ENCODE measurements at places on chromosomes 12 and 14.

GRCh38 chr14:30227436-30227835 lies 299.8 kb upstream of the PRKD1 start:
- no peak for DNase-seq

GRCh38 chr12:29655861-29656260 lies 127.9 kb downstream of the TMTC1 start:
- no peak for DNase-seq

DNA sequence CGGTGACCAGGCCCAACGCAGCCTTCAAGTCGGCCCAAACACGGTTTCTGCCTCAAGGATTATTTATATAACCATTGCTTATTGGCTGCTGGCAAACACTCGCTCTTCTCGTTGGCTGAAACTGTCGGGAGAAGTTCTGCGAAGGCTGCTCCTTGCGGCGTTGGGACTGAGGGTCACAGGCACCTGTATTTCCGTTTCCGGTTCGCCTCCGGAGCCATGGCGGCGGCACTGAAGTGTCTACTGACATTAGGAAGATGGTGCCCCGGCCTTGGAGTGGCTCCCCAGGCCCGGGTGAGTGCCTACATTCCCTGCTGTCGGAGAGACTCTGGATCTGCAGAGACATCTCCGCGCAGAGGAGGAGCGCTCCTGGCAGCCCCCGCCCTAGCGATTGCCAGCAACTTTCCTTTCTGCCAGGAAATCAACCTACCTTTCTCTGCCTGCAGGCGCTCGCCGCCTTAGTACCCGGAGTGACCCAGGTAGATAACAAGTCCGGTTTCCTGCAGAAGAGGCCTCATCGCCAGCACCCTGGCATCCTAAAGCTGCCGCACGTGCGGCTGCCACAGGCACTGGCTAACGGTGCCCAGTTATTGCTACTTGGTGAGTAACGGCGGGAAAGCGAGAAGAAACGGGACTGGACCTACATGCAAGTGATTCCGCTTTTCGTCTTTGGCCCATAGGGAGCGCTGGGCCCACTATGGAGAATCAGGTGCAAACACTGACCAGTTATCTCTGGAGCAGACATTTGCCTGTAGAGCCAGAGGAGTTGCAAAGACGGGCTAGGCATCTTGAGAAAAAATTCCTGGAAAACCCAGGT lies at the start of gene METTL17:
TSS of gene METTL17 (plus strand) at position 194 of the 814 bp plus-strand sequence. CDS start at position 217, 23 bp downstream.
- DNase-seq, result peak; percentile 93

DNA sequence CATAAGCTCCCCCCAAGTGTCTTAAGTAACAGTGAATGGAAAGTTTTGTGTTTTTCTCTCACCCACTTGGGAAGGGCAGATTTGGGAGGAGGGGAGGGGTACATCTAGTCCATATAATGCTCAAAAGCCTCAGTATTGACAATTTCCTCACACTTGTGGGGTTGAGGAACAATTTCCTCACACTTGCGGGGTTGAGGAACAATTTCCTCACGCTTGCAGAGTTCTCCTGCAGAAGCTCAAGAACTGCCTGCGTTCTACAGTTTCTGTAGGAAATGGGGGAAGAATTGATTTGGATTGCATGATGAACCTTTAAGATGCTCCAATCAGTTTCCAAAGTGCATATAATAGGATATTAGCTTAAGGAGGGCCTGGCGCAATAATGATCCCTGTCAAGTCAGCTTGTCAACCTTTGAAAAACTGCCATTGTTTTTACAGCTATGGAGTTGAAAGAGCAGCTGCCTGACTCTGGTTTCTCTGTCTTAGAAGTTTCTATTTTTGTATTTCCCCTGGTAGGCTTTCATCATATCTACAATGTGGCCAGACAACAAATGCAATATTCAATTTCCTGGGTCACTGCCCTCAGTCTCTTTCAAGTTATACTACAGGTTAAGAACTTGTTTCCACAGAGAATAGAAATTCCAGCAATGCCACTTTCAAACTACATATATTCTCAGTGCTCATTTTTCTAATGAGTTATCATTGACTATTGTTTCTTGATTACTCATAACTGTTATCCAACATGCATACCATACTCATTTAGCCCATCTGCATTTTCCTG lies 66.5 kb downstream of the PLEKHG7 start:
- DNase-seq, result peak; percentile 31

DNA sequence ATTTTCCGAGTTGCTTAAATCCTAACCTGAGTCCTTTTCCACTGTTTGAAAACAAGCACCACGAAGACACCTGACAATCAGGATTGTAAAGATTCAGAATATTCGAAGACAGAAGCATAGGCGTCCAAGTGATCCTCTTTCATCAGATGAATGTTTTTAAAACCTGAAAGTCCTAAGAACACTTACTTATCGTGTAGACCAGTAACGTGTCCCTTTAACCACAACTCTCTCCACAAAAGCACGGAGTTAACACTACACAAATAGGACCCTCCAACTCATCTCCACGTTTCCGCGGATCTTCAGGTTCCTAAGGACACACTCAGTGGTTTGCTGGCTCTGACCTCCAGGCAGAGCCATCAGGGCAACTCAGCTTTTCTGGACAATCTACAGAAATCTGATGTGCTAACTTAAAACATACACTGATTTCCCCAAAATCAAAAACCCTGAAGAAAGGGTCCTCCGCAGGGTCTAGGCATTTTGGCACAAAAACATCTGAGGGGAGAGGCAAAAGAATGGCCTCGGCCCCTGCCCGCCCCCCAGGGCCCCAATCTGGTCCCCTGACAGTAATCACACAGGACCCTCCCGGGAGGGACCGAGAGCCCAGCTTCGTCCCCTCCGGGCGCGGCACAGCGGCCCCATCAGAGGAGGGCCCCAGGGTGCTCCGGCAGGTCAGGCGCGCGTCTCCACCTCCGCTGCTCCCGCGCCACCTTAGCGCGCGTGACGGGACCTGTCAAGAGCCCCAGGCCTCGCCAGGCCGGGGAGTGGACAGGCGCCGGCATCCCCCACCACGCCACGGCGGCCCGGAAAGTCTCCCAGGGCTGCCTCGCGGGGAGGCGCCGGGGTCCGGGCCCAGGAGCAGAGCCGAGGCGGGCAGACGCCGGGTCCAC lies 925 bp downstream of the DICER1 start:
- peak; percentile 18 for DNase-seq

DNA sequence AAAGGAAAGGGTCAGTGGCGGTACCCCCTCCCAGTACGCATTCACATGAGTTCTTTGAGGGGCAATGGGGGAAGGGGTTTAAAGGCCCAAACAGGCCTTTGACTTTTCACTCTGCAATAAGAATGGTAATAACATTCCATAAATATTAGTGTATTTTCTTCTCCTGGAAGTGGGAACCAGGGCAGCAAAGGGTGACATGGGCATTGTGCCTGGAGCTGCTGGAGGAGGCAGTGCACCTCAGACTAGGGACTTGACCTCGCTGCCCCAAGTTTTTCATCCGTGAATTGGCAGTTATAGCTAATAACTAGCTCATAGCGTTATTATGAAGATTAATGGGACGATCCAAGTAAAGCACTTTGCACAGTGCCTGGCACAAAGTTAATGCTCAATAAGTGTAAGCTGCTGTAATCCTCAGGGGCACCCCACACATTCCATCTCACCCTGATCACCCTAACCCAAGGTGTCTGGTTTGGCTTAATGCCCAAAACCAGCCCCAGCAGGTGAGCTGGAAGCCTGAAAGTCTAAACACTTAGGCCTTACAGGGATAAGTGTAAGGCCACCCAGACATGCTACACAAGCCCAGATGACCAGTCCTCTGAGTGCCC lies 2.8 kb upstream of the KCNH3 start:
- DNase-seq, result no peak

DNA sequence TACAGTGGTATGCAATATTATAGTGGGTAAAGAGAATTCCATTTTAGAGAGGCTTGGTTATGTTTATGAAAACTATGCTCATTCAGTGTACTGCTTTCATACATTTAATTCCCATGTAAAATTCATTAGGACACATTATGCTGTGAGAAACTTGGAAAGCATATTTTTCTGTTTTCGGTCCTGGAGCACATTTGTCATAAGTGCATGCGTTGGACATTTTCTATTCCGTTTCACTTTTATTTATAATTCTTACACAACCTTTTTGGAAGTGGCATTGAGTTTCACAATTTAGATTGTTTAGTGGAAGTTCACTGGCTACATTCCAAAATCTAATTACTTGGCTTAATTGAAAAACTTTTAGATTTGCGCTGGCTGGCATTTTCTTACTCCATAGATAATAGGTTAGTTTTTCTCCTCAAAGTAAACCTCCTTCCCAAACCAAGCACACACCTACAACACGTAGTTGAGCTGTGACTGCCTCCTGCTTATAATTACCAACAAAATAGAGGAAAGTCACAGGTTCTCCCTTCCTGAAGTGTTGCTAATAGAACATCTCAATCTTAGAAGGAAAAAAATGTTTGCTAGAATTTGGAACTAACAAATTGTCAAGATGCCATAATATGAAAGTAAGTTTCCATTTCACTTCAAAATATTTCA lies 938.5 kb downstream of the TRHDE start:
- no peak for DNase-seq

- DNase-seq, result peak; percentile 6
Measured at GRCh38 chr14:76705214-76705613, 56.1 kb upstream of the VASH1 start.

DNA sequence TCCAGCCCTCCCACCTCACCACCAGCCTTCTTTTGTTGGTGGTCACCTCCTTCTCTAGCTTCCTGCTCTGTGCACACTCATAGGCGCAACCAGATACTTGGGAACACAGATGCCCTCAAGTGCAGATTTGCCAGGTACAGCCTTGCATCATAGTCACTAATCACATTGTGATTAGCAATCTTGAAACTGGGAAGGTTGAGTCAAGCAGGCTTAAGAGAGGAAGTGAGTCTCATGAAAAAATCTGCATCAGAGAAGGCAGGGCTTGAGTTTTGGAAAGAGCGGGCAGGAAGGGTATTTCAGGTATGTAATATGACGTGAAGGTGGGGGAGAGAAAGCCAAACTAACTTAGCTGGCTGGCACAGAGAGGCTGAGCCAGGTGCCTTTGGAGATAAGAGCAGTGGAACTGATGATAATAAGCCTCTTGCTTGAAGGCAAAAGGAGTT lies 2.7 kb upstream of the RABGGTA start:
- peak; percentile 100 for DNase-seq

GRCh38 chr12:106317406-106318082 lies 15.0 kb downstream of the TCP11L2 start:
- peak; percentile 49 for DNase-seq

DNA sequence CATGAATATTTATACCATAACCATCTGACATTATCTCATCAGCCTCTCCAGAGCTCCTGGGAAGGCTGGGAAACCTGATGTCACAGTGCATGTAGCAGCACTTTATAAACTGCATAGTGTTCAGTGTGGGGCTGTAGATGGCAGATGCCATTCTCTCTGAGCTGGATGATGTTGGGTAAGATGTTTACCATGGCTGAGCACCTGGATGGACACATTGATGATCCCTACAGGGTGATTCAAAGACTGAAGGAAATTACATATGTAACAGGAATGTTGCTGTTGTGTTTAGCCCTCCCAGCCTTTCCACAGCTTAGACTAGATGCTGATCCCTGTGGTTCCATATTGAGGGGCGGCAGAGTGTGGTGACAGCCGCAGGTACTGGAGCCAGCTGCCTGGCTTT lies 37.4 kb downstream of the IFT43 start:
- peak; percentile 87 for DNase-seq

GRCh38 chr12:108734200-108734906 lies 3.0 kb upstream of the CORO1C start:
- peak; percentile 99 for DNase-seq

- DNase-seq, result peak; percentile 40
Measured at GRCh38 chr12:122081697-122082221, 3.2 kb downstream of the MLXIP start.

GRCh38 chr12:5982106-5982505 lies 37.0 kb upstream of the ANO2 start:
- DNase-seq, result no peak

DNA sequence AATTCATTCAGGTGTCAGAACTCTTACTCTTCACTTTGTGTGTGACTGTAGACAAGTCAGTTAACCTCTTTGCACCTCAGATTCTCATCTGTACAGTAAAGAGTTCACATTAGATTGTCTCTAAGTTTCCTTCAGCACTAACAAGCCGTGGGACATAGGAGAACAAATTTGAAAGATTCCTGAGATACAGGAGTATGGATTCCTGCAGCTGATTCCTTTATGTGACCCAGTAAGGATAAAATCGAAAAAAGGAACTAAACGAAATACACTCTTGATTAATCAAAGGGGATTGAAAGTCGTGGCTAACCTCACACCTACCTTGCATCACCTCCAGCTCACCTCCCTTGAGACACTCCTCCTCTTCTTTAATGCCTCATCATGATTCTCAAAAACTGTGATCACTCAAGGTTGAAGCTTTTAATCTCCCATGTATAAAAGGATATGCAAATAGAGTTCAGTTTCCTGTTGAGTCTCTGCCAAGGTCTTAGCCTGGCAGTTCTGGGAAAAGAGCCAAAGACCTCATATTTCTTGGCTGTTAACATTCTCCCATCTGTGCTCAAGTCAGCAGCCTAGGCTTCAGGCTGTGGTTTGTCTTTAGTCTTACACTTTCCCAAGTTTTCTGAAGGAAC lies 156.6 kb downstream of the DAD1 start:
- DNase-seq, result peak; percentile 97

DNA sequence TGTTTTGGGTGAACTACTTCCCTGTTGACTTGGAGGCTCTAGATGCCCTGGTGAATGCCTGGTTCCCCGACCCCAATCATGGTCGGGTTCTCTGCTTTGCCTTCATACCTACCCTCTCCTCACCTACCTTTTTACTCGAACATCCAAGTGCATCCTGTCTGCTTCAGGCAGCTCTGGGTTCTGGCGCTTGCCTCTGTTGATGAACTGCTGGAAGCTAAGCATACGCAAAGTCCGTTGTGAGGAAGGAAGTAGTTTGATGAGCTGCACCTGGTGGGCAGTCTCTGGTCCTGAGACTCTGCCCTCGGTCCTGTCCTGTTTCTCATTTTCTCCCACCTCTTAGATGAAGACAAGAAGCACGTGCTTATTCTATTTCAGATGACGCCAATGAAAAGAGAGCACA lies 13.6 kb downstream of the KCNH3 start:
- no peak for DNase-seq

GRCh38 chr12:100141666-100141997 lies 1.0 kb downstream of the BLTP3B start:
- DNase-seq, result peak; percentile 93

DNA sequence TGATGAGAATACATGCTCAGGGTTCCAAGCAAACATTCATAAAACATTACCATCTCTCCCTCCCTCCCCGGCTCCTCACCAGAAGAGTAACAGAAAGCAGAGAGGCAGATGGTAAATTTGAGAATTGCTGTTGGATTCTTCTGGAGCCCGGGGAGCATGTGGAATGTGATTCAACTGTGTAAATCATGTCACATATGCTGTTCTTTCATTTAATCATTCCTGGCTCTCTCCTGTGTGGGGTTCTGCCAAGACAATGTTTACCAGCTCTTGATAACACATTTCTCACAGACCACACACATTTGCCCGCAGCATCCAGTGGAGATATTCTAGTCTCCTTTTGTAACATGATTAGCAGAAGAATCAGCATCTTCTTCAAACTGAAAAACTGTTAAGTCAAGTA lies 23.4 kb upstream of the NR2C1 start:
- no peak for DNase-seq
